Renal cortical epithelial cell (primary cell): ENCODE measurements at places on chromosomes 2 and 18.
A peak's percentile ranks its signal among the peaks of the same experiment; 100 is the strongest.

DNA sequence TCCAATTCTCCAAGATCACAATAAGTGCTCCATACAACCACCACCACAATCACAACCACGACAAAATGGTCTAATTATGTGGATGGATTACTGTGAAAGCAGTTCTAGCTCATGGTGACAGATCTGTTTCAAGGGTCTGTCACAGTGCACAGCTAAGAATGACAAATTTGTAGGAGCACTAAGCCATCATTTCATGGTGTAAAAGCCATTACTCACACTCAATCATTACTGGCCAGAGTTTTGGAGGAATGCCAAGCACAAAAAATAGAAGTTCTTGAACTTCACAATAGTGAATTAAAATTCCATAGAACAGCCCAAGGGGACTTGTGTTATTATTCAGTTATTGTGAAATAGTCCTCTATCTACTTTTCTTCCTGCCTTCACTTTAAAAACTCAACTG lies 2.3 kb downstream of the CPS1 start:
- DNase-seq: peak; percentile 86

GRCh38 chr2:53987336-53987921 lies 16.6 kb upstream of the PSME4 start:
- DNase-seq: peak; percentile 64

- DNase-seq: no peak
Measured at GRCh38 chr18:61379827-61380226, 46.6 kb downstream of the CDH20 start.

DNA sequence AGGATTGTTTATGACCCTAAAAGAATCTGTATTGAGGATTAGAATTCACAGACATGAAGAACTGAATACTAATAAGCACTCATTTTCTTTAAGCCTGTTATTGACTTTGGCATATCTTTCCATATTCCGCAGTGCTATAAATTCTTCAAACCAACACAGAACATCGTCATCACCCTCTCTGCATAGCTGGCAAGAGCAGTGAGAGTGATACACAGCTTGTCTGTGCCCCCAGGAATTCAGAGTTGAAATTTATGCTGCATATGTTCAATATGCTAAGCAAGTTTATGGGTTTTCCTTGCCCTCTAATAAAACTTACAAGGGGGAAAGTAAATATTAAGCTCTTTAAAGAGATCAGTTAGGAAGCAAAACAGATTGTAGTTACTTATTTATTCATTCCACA lies 32.7 kb downstream of the CTLA4 start:
- DNase-seq: no peak

DNA sequence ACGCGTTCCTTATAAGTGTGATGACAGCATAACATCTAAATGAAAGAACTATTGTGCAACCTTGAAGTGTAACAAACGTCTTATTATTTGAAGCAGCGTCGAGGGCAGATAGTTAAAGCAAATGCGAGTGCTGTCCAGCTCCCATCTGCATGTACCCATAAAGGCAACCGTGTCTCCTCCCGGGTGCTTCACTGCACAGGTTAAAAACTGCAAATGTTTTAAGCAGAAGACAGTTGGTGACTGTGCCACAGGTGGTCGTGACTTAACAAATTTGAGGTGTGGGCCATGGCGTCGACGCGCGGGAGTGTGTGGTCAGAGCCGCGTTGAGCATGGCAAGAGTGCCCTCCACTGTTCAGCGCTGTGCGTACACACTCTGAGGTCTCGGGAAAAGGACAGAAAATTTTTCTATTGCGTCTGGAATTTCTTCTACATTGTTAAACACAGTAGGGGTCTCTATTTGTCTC lies 6.4 kb downstream of the SALL3 start:
- DNase-seq: no peak

GRCh38 chr2:192126912-192127311 lies 67.8 kb downstream of the TMEFF2 start:
- no peak for DNase-seq

DNA sequence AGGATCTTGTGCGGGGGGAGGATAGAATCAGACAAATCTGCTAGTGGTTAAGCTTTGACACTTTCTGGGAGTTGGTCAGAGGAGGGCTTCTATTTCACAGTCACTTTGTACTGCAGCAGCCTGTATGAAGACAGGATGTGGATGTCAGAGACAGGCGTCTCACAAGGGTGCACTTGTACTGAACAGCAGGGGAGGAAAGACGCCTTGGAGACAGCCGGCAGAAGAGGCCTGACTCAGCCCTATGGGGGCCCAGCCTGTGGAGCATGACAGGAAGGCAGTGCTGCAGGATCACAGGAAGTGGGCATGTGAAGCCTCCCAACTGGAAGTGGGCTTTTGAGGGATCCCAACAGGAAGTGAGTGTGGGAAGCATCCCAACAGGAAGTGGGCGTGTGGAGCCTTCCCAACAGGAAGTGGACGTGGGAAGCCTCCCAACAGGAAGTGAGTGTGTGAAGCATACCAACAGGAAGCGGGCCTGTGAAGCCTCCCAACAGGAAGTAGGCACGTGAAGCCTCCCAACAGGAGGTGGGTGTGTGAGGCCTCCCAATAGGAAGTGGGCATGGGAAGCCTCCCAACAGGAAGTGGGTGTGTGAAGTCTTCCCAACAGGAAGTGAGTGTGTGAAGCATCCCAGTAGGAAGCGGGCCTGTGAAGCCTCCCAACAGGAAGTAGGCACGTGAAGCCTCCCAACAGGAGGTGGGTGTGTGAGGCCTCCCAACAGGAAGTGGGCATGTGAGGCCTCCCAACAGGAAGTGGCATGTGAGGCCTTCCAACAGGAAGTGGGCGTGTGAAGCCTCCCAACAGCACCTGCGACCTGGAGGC lies 212.3 kb downstream of the SNTG2 start:
- peak; percentile 36 for DNase-seq

- DNase-seq: no peak
Measured at GRCh38 chr2:105858868-105859693, 114.4 kb downstream of the NCK2 start.

DNA sequence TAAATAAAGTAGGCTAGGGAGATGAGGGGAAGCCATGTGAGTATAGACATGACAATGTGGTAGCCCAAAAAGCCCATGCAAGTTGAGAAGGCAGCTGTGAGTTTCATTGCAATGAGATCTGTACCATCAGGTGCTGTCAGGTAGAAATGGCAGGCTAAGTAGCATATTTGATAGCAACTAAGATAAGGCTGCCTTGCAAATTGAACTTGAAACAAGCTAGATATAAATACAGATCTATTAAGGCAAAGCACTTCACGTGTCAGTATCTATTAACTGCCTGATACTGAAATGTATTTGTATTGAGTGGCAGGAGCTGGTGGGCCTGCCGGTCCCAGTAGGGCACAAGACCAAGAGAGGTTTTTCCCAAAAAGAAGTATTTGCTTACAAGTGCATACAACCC lies 419.9 kb downstream of the TDRD15 start:
- DNase-seq: no peak

GRCh38 chr2:97765933-97766332 lies 52.6 kb downstream of the ZAP70 start:
- DNase-seq: peak; percentile 65
